ENCODE measurements at places on chromosomes 16 and 17.

GRCh38 chr17:55177159-55177854 is 87.5 kb upstream of the HLF start:
- no peak for DNase-seq

DNA sequence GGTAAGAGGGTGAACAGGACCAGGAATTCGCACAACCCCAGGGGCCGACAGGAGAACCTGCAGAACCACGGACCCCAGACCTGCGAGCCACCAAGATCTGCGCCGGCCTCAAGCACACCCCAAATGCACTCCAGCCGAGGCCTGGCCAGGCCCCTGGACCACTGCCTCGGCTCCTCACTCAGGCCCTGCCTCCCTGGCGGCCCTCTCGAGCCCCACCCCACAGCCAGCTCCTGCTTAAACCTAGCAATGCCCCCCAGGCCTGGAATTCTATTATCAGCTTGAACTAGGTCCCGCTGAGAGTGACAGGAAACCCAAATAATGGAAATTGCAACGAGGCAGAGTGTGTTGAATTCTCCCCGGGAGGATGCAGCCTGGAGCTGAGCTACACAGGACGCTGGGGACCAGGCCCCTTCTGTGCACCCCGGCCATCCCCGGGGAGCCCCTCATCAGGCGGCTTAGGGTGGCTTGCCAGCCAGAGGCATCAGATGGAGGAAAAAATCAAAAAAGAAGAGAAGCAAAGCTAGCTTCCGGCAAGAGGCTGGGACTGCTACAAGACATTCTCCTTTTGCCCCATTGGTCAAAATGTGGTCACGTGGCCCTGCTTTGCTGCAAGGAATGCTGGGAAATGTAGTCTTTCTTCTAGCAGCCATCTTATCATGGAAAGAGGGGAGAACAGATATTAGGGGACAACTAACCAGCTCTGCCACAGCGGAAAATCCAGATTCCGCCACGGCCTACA is 2.4 kb upstream of the ENPP7 start:
- peak; percentile 61 for DNase-seq

- no peak for DNase-seq
Measured at GRCh38 chr17:49487183-49487582, 7.9 kb upstream of the NGFR start.

GRCh38 chr17:42795061-42795460 is 3.4 kb downstream of the COA3 start:
- no peak for DNase-seq

GRCh38 chr16:56776562-56776961 is 46.6 kb downstream of the NUP93 start:
- no peak for DNase-seq

GRCh38 chr17:40097087-40097486 is 3.3 kb downstream of the NR1D1 start:
- no peak for DNase-seq

GRCh38 chr16:1929578-1930337 is 11.5 kb upstream of the HS3ST6 start:
- DNase-seq: peak; percentile 95

DNA sequence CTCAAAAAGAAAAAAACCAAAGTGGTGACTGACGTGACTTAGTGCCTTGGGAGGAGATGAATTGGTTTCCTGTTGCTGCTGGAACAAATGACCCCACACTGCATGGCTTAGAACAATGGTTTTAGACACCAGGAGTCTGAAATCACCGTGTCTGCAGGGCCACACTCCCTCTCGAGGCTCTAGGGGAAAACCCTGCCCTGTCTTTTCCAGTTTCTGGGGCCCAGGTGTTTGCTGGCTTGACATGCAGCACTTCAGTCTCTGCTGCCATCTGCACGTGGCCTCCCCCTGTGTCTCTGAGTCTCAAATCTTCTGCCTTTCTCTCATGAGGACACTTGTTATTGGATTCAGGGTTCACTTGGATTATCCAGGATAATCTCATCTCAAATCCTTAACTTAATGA is 323.8 kb upstream of the TNRC6C start:
- DNase-seq: no peak

DNA sequence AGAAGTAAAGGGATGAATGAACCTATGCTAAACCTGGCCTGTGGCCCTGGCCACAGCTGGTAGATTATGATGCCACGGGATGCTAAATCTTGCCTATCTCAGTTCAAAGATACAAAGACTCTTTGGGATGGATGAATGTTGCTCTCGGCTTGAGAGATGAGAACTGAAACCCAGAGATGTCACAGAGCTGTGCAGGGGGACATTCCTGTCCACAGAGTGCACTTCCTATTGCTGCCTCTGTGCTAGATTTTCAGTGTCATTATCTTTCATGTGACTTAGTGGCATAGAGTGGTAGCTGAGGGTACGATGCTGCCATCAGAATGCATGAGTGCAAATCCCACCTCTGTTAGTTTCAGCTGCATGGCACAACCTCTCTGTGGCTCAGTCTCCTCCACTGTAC is 2.3 kb upstream of the MT1M start:
- no peak for DNase-seq
